ENCODE measurements at places on chromosomes 2 and 18.

DNA sequence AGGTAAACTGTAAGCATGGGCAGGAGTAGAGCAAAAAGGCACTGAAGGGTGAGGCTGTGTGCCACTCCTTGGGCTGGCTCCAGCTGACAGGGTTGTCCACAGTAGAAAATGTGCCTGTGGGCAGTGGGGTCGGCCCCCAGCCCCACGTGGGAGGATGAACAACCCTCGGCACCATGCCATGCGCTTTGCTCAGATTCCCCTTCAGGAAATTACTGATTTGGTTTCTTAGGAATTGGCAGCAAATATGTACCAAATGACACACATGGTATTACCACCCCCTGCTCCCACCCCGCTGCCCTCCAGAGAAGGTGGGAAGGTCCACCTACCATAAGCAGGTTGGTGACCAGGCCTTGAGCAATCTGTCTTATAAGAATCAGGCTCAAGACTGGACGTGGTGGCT lies 13.6 kb downstream of the ADCY3 start:
- no peak for DNase-seq

DNA sequence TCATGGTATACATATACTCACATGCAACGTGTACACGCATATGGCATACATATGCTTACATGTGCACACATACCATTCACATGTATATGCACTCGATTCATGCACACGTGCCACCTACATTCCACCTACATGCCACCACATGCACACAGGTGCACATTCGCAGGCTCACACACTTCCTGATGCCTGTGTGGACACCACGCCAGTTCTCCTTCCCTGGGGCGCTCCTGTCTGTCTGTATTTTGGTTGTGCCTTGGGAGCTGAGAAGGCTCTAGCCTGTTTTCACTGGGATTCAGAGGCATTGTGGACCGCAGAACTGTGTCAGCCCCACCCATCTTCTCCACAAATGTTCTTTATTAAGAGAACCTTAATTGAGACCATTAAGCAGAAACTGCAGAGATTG lies 96.6 kb upstream of the CTDP1 start:
- DNase-seq: no peak

- DNase-seq: no peak
Measured at GRCh38 chr2:199144036-199144435, 313.7 kb downstream of the SATB2 start.

DNA sequence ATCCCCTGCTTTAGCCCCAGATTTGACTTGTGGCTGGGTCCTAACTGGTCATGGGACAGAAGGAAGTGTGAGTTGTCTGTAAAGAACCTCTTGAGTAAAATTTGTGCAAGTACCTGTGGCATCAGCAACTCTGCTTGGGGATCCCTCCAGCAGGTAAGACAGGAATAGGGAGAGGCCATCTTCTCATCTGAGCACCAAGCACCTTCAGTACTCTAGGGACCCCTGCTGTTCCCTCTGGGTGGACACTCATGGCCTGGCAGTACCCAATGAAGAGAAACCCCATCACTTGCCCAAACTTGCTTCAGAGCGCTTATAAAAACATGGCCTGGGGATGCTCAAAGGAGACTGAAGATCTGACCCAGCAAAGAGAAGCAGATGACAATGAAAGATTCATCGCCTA lies 297.8 kb downstream of the SP3 start:
- no peak for DNase-seq

DNA sequence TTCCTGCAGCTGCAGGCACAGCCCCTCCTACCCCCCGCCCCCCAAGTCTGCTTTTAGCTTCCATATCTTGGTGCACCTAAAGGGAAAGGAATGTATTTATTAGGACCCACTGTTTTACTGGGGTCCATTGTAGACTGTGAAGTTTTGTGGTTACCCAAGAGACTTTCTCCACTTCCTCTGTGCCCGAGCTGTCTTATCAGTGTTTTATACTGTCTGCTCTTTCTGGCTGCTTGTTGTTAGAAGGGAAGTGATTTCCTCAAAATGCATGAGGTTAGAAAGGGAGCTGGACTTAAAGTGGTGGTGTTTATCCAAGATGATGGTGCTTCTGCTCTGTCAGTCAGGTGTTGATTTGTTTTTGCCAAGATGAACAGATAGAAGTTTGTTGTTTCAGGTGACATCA lies 85.0 kb downstream of the PTH2R start:
- DNase-seq: no peak

- no peak for DNase-seq
Measured at GRCh38 chr2:17540093-17540812, at the start of gene VSNL1. Gene VSNL1 (plus strand): TSS chr2:17540696. CDS start chr2:17592075, 51,379 bp downstream.

DNA sequence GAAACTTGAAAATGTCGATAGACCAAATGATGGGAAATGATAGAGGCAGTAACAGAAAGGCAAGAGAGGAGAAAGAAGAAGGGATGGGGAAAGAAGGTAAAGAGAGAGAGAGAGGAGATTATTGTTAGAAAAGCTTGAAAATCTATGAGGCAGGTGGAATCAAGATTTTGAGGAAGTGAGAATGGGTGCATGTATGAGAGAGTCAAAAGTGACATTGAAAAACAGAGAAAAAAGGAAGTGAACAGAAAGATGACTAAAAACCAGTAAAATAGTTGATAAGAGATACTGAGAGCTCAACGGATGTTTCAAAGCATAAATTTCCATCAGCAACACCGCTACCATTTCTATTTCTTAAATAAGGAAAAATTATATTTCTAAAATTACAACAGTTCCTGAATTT lies 327.4 kb upstream of the CWC22 start:
- DNase-seq: no peak

- DNase-seq: no peak
Measured at GRCh38 chr2:150916467-150917396, 344.9 kb downstream of the RBM43 start.

DNA sequence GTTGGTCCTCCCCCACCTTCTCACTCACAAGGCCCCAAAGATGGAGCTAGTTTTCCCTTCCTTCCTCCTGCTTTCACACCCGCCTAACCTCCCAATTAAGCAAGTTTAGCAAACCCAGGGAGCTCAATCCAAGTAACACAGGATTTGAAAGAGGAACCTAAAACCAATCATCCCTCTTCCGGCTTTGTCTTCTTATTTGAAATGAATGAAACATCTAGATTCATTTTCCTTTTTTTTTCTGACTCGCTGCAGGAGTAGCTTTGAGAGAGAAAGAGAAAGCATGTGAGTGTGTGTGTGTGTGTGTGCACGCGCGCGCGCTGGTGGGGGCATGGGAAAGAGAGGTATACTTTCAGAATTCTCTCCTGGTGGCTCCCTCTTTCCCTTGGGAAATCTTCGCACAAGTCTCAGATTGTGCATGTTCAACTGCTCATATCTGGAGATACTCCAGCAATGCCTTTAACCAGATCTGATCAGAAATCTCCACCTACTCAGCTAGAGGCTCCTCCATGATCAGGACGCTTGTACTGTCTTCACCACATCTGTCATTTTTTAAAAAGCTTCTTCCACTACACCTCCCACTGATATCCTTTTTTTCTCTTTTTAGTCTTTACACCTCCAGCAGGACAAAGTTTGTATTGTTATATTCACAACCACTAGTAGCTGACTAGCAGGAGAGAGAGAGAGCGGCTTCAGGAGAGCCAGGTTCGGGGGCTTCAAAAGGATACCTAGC lies 1.7 kb downstream of the SLC8A1 start:
- DNase-seq: no peak

DNA sequence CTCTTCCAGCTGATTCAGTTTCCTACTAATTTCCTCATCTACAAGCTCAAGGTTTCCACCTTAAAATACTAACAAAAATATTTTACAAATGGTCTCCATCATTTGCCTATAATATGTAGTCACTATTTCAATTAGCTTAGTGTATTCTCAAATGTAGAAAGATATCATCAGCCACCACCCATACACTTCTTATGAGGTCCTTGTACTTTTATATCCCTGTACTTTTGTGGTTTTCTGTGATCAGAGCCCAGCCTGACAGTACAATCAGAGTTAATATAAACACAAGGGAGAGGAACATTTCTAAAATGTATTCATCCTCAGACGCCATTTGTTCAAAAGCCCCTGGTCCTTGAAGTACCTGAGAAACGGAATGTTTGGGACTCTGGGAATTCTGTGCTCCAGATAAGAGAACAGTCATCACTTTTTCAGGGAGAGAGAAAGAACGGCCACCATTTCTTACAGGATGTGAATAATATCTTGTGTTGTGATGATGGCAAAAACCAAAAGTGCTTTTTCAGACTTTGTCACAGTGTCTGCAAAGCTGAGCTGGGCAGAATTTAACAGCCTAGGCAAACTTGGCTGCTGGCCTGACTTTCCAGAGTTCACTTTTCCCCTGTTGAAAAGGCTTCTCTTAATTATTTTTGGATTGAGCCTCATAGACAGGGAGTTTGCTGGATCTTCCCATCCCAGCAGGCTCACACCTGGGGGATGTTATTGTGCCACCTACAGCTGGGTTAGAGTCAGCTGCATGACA lies 361.7 kb upstream of the ACVR2A start:
- DNase-seq: no peak

Measured in CD4-positive, alpha-beta T cell treated with Interleukin-4 for 4 hours (primary cell).